ENCODE measurements at places on chromosomes 12 and 14. TPM values are rescaled to one million over a fixed set of nuclear protein-coding genes. Genes with fewer than 3 reads are reported as not detected.

OR6C2 gene
- total RNA-seq: not detected

C1QL4 gene
- 0.29 TPM for total RNA-seq

MARK3 gene
- 112 TPM for total RNA-seq

TRIM9 gene
- 0.50 TPM for total RNA-seq

WSCD2 gene
- not detected for total RNA-seq

IFNG-AS1 gene
- total RNA-seq: not detected

CLEC2A gene
- total RNA-seq: not detected

IQSEC3 gene
- under 0.01 TPM for total RNA-seq

PLA2G1B gene
- total RNA-seq: not detected

BIN2 gene
- not detected for total RNA-seq

CHFR gene
- total RNA-seq: 34.0 TPM

ART4 gene
- total RNA-seq: 0.44 TPM

PDZRN4 gene
- total RNA-seq: not detected

SLC11A2 gene
- 62.7 TPM for total RNA-seq

NEUROD4 gene
- total RNA-seq: not detected

SLC35F4 gene
- total RNA-seq: not detected

SHMT2 gene
- total RNA-seq: 211 TPM

EXD2 gene
- total RNA-seq: 23.6 TPM

BCL2L14 gene
- not detected for total RNA-seq

SMCO2 gene
- total RNA-seq: 0.17 TPM

DTX1 gene
- total RNA-seq: not detected

TTC9 gene
- total RNA-seq: 0.15 TPM

PSMC6 gene
- 75.4 TPM for total RNA-seq

STAT6 gene
- total RNA-seq: 111 TPM

RAPGEF3 gene
- total RNA-seq: 6.8 TPM

PRR4 gene
- 0.73 TPM for total RNA-seq

Measured in smooth muscle cell of trachea (primary cell).